ENCODE measurements at places on chromosomes 1 and 21. TPM values are rescaled to one million over a fixed set of nuclear protein-coding genes. Genes with fewer than 3 reads are reported as not detected.

GRCh38 chr1:235669277-235669676, 19.7 kb upstream of the GNG4 start:
- no peak for DNase-seq

- no peak for DNase-seq
Measured at GRCh38 chr1:159444511-159444910, 5.0 kb downstream of the OR10J1 start.

- peak; percentile 87 for DNase-seq
Measured at GRCh38 chr1:53739109-53739681, at the start of gene GLIS1. Gene GLIS1, minus strand, starts transcription at chr1:53739164. Its CDS starts 1,100 bp downstream, at chr1:53738064.

DNA sequence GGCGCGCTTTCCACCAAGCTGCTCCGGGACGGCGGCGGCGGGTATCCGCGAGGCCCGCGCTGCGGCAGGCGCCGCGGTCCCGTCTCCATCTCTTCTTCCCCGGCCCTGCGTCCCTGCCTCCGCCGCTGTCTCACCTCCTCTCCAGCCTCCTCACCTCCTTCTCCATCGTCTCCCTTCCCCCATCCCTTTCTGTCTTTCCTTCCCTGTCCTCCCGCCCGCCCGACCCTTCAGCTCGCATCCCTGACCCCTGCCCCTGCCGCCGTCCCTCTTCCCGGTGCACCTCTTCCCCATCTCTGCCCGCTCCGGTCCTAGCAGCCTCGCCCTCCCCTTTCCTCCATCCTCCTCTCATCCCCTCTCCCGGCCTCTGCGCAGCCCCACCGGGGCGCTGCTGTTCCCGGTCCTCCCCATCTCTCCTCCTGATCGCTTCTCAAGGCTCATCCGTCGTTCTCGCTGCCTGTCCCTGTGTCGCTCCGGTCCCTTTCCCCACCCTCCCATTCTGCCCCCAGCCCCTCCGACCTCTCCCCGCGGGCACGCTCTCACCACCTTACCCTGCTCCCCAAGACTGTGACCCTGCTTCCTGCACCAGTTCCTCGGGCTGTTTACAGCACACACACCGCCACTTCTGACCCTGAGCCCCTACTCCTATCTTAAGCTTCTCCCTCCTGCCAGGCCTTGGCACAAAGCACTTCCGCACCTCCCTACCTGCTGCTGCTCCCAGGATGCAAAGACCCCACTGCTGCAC, 760 bp upstream of the NPHP4 start:
- peak; percentile 42 for DNase-seq

Gene BSND
- not detected for total RNA-seq

Gene DNASE2B
- total RNA-seq, result not detected

Gene TACSTD2
- total RNA-seq, result not detected

Data from M059J (cell line).